ENCODE measurements at places on chromosomes 5 and 9.

- DNase-seq: no peak
Observed at GRCh38 chr5:148230240-148230639, 8.1 kb upstream of the MARCOL start.

DNA sequence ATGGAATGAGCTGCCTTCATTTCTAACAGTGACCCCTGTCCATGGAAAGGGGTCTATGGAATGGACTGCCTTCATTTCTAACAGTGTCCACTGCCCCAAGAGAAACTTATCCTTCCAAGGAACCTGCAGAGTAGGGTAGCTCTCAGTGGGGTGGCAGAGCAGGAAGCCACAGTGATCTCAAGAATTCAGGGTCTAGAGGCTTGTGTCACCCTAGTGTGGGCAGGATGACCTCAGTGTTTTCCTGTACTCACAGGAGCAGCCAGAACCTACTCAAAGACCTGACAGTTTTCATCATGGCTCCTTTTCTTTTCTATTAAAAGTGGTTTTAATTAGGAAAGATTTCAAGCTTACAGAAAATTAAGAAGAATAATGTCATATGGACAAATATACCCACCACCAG, 27.5 kb downstream of the SEC61B start:
- no peak for DNase-seq

DNA sequence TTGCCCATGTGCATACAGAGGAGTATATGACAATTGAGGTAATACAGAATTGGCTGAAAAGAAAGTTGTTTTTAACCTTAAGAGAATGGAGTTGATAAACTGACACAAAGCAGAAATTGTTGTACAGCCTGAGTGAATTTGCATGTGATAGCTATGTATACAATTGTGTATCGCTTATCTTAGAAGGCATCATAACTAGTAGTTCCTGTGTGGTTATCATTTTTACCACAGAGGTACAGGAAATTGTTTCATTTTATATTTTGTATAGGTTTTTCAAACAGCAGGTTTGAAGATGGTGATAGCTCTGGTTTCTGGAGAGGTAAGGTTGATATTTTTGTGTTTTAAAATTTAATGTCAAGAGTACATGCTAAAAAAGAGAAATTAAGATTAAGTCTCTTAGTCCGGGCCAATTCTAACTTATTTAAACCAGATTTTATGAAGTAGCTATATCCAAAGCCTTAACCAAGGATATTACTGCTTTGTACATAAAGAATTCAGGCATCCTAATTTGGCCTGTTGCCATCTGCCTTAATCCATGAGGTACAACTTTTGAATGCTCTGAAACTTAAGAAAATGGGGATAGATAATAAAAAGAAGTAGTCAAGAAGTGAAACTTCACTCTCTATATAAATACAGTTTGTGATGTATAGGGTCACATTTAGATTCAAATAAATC, 26.0 kb downstream of the DDX4 start:
- no peak for DNase-seq

DNA sequence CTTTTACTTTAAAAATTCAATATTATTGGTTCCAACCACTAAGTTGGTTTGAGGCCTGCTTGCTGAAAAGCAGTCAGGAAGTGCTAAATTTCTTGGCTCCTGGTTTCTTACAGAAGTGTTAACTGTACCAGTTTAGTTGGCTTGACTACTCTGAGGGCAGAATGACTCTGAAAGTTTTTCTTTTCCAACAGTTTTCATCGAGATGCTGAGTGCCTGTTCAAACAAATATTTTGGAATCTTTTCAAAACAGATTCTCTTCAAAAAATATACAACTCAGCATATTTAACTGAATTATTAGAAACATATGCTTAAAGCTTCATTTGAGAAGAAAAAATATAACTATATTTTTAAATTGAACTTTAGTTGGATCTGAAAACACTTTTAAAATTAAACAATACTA, 37.0 kb downstream of the SLC38A9 start:
- no peak for DNase-seq

GRCh38 chr5:144232285-144232684, 61.6 kb downstream of the KCTD16 start:
- DNase-seq: no peak

DNA sequence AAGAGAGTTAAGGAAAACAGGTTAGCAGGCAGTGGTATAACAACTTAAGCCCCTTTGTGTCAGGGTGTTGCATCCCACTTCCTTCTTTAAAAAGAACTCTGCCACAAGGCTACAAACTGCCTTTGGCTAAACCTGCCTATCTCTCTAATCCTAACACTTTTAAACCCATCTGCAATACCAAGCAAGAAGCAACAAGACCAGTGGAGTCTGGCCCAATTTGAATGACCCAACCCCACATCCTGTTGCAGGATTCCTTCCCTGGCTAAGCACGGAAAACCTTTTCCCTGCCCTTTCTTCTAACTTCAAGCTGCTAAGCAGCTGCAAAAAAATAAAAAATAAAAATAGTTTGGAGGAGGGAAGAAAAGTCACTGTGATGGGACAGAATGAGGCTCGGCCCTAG, 27.1 kb downstream of the ABCA1 start:
- DNase-seq: no peak

DNA sequence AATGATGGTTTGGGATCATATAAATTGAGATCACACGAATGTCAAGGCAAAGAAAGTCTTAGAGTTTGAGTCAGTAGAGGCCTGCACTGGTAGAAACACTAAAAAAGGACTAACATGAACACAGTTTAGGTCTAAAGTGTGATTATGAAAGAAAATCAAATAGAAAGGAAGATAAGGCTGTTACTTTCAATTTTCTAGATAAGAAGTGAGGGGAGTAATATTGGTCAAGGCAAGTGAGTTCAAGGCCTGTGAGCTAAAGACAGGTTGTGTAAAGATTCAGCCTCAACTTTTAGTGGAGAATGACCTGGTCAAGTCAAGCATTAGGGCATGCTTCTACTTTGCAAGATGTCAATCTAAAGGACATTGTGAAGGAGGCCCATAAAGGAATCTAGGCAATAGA, 19.0 kb downstream of the VLDLR start:
- no peak for DNase-seq

DNA sequence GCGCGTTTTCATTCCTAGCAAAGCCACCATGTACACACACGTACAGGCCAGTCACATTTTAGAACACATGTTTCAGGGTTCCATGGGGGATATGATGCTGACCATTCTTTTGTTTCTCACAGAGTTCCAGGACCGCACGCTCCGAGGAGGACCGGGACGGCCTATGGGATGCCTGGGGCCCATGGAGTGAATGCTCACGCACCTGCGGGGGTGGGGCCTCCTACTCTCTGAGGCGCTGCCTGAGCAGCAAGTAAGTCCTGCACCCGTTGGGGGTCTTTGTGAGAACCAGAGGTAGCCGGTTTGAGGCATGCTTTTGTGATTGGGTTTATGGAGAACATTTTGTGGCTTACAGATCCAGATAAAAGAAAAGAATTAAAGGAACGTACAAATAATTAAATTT, 30.8 kb downstream of the ADAMTSL1 start:
- no peak for DNase-seq

- DNase-seq: peak; percentile 9
Observed at GRCh38 chr9:76203373-76203772, 190.9 kb downstream of the RFK start.

DNA sequence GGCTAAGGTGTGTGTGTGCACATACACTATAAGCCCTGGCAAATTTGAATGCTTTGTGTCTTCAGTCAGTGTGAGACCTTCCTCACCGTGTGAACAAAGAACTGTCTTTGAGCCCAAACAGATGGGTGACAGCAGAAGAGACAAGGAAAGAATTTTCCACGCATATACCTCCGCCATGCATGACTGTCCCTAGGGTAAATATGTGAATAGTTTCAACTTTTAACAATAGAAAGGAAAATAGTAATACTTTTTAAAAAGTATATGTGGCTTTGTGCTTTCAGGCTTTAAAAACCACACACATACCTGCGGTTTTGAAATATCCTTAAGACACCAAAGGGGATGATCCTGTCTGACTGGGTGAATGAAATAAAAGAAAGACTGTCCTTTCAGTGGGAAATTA, 438.6 kb upstream of the MPDZ start:
- no peak for DNase-seq

- no peak for DNase-seq
Observed at GRCh38 chr5:17929171-17929570, 294.9 kb downstream of the TAF11L14 start.

DNA sequence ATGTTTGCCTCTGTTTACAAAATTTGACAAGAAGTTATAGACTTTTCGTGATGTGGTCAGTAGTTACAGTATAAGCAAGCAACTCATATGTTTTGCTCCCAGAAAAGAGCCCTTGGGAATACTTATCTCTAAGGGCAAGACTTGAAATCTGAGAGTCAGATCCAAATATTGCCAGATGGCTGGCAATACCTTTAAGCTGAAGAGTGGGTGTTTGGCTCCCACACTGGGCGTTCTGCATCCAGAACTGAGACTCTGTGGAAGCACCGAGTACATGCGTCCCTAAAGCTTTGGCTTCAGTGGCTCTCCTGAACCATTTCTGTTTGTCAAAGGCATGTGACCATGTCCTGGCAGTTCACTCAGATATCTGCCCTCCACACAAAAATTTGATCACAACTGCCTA, 194.1 kb downstream of the DCP2 start:
- DNase-seq: no peak

- no peak for DNase-seq
Observed at GRCh38 chr5:73968729-73969128, 342.7 kb downstream of the ARHGEF28 start.

DNA sequence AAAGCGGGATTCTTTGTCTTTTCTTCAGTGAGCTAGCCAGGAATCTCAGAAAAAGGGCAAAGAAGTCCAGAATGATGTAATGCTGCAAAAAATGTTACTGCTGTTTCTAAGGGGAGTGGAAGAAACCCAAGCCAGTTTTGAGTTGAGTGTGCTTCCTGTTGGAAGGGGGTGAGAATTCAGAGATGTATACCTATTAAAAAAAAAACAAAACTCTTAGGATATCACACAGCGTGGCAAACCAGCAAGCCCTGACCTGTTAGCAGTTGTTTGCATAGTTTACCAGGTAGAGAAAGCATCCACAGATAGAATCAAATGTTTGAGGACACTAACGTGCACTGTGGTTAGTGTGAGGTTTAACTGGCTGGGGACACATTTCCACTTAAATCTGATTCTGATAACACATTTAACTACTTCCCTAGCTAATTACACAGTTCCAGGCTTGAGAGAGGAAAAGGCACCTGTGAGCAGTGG, 11.4 kb downstream of the BASP1 start:
- peak; percentile 35 for DNase-seq

- no peak for DNase-seq
Observed at GRCh38 chr9:130598188-130598587, 18.8 kb downstream of the FUBP3 start.

DNA sequence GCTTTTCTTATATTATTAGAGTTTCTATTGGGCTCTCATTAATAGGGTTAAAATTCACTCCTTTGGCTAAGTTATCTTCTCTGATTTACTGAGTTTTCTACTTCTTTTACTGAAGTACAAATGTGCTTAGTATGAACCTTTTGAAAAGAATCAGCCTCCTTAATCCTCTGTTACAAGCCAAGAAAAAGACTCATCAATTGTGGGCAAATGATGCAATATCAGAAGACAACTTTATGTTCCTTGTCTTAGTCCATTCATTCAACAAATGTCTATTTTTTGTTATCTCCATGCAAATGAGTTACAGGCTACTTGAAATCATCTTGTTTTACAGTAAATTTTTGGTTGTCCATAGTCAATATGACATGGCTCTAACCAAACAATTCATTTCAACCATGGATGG, 40.3 kb downstream of the SNCAIP start:
- DNase-seq: no peak

- DNase-seq: peak; percentile 74
Observed at GRCh38 chr5:173808079-173808808, 79.9 kb upstream of the CPEB4 start.

GRCh38 chr5:7207979-7208378, 188.0 kb upstream of the ADCY2 start:
- no peak for DNase-seq

DNA sequence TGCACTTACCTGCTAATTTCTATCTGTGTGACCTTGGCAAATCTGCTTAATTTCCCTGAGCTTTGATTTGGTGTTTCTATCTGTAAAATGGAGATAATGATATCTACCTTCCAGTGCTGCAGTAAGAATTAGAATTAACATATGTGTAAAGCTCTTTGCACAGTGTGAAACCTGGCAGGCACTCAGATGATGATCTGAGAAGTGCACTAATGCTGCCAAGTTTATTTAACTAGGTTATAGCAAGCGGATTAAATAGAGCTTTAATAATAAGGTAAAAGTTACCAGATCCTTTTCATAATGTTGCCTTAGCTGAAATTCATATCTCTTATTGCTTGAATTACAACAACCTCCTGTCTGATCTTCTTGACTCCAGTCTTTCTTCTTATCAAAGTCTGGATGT, 315.3 kb upstream of the CD180 start:
- no peak for DNase-seq

GRCh38 chr5:139684350-139684880, 36.3 kb downstream of the CXXC5 start:
- DNase-seq: no peak

GRCh38 chr5:150009671-150010387, 9.3 kb downstream of the HMGXB3 start:
- DNase-seq: no peak

GRCh38 chr5:16457853-16458252, 7.7 kb downstream of the ZNF622 start:
- DNase-seq: no peak

DNA sequence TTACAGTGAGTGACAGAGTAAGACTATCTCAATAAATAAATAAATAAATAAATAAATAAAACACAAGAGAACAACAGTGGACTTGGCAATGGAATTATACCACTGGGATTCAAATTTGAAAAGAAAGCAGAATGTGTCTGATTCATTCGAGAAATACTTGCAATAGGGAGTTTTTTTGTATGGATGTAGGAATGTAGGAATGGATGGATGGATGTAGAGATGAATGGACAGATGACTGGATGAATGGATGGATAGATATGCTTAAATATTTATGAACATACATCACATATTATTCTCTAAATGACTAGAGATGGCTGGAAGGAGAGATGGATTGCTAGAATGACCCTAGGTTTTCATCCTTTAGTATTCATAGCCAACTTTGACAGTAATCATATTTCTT, 22.0 kb upstream of the CEMIP2 start:
- no peak for DNase-seq

DNA sequence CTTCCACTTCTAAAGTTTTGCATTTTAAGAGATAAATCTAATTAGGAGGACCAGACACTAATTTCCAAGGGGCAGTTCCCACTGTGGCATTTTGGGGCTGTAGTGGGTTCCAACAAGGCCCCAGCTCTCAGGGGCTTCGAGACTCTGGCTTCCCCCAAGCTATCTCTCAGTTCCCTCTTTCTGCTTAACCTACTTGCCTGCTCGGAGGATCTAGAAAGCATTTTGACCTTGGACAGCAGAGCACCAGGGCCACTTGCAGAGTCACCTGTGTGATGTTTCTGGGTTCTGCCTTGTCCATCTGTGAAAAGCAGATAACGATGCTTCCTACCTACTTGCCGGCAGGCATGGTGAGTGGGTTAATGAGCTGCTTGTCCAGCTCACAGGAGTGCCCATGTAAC, 175.4 kb downstream of the MED10 start:
- no peak for DNase-seq

DNA sequence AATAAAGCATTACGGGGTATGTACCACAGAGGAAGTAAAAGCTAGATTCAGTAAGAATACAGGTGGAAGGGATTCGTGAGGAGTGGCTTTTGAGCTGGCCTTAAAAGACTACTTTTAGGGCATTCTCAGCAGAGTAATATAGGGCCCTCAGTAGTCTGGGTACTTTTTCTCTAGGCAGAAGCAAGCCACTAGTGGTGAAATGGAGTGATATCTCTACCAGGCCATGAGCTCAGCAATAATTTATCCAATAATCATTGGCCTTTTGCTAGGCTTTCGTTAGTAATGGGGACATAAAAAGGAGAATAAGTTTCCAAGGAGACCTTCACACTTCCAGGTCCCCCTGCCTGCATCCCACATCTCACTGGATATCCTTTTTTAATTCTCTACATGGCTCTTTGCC, 1.7 kb downstream of the POLR3G start:
- DNase-seq: no peak

Data from CD14-positive monocyte (primary cell).